ENCODE measurements at places on chromosomes 4 and X. TPM values are rescaled to one million over a fixed set of nuclear protein-coding genes. Genes with fewer than 3 reads are reported as not detected.

The CT83 gene
- total RNA-seq, result not detected

The FGFBP1 gene
- total RNA-seq, result not detected

GRCh38 chr4:56828784-56829535 is 7.5 kb upstream of the SPINK2 start:
- H3K4me3 ChIP-seq, result peak overlapping the region; percentile 20
- peaks cover 29% of the 10 kb centered on the region for H3K4me1 ChIP-seq
- H3K36me3 ChIP-seq, result no peaks in the 10 kb centered on the region

GRCh38 chrX:145393702-145394235 is 146.5 kb downstream of the SPANXN1 start:
- peaks cover 6% of the 10 kb centered on the region for H3K36me3 ChIP-seq
- H3K4me1 ChIP-seq, result no peaks in the 10 kb centered on the region
- peaks cover 23% of the 10 kb centered on the region for H3K27me3 ChIP-seq
- DNase-seq, result no peak

- no peaks in the 10 kb centered on the region for H3K36me3 ChIP-seq
- H3K27me3 ChIP-seq, result no peaks in the 10 kb centered on the region
- peak overlapping the region; percentile 89 for H3K4me3 ChIP-seq
- peaks cover 51% of the 10 kb centered on the region for H3K4me1 ChIP-seq
- DNase-seq, result peak; percentile 52
Measured at GRCh38 chr4:143358923-143359643, 22.4 kb downstream of the GAB1 start.

DNA sequence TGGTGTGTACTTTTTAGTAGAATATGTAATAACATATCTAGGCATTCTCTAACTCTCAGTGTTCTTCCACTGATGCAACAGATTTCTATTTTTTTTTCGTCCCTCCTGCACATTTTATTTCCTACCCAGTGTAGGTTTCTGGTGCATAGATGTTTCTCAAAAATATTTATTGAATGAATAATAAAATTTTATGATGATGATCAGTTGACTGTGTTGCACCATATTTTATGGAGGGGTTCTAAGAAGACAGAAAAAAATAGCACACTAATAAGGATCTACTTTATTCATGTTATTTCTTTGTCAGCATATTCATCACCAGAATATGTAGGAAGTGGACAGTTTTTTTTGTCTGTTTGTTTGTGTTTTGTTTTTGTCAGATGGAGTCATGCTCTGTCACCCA is 2529.3 kb downstream of the ARAP2 start:
- H3K27me3 ChIP-seq, result no peaks in the 10 kb centered on the region
- DNase-seq, result no peak
- H3K4me1 ChIP-seq, result no peaks in the 10 kb centered on the region
- H3K27ac ChIP-seq, result no peak overlapping the region

DNA sequence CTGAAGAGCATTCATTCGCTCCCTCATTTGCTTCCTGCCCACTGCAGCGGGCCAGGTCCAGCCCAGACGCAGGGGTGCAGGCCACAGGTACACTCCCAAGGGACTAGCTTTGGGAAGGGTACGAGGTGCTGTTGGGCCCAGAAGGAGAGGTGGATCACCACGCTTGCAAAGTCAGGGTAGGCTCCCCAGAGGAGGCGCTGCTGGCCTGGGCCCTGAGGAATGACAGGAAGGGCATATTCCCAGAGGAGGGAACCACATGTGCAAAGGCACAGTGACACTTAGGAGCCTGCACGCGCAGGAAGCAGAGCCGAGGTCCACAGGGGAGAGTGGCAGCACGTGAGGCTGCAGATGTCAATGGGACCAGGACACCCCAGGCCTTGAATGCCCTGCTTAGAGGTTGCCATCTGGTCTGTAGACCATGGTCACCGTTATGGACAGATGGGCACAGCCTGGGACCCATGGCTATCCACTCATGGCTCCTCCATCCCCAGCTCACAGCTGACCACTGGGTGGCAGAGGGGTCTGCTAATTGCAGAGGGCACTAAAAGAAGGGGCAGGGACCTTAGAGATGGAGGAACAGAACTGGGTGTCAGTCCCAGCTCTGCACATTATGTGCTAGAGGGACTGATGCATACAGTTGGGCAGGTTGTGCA is 7.9 kb downstream of the HTRA3 start:
- no peak overlapping the region for H3K4me3 ChIP-seq
- no peaks in the 10 kb centered on the region for H3K36me3 ChIP-seq
- no peak overlapping the region for H3K27ac ChIP-seq

- H3K4me3 ChIP-seq, result peak overlapping the region; percentile 51
- H3K27me3 ChIP-seq, result no peaks in the 10 kb centered on the region
- no peaks in the 10 kb centered on the region for H3K36me3 ChIP-seq
- H3K4me1 ChIP-seq, result peaks cover 44% of the 10 kb centered on the region
- DNase-seq, result peak; percentile 55
- H3K27ac ChIP-seq, result peak overlapping the region; percentile 63
Measured at GRCh38 chrX:9644335-9644734, 121.3 kb downstream of the GPR143 start.

- peak overlapping the region; percentile 55 for H3K27ac ChIP-seq
- peaks cover 44% of the 10 kb centered on the region for H3K4me1 ChIP-seq
- peak overlapping the region; percentile 40 for H3K4me3 ChIP-seq
Measured at GRCh38 chr4:123477711-123478209, 81.2 kb downstream of the SPRY1 start.

GRCh38 chrX:131845201-131845600 is 177.9 kb upstream of the STK26 start:
- no peaks in the 10 kb centered on the region for H3K36me3 ChIP-seq
- peaks cover 9% of the 10 kb centered on the region for H3K4me1 ChIP-seq
- DNase-seq, result no peak
- peaks cover 47% of the 10 kb centered on the region for H3K27me3 ChIP-seq
- H3K27ac ChIP-seq, result no peak overlapping the region
- no peak overlapping the region for H3K4me3 ChIP-seq

GRCh38 chr4:169940460-169940859 is 85.7 kb downstream of the MFAP3L start:
- DNase-seq, result no peak
- H3K36me3 ChIP-seq, result no peaks in the 10 kb centered on the region
- H3K27ac ChIP-seq, result no peak overlapping the region

DNA sequence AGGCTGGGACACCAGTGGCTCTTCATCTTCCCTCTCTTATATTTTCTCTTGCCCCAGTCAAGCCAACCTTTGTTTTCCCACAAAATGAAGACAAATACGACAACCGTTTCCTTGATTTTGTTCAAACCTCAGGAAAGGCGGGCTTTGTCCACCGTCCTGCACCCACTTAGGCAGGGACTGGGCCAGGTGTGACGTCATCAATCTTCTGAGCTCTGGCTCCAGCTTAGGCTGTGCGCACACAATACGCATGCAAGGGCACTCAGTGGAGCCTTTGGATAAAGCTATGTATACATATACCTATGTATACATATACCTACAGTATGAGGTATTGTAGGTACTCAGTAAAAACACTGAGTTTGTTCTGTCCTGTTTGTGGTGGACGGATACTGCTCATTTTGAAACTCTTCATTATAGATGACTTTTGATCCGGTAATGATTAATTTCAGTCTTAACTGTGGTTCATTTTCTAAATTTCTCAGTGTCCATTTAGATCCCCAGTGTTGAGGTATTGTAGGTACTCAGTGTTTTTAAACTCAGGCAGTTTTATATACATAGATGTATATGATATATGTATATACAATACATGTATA is 194.9 kb downstream of the MGST2 start:
- H3K27me3 ChIP-seq, result peaks cover 47% of the 10 kb centered on the region
- H3K27ac ChIP-seq, result no peak overlapping the region
- H3K4me1 ChIP-seq, result peaks cover 46% of the 10 kb centered on the region

The PNPLA4 gene
- total RNA-seq, result 28.2 TPM

The BTC gene
- total RNA-seq, result not detected

DNA sequence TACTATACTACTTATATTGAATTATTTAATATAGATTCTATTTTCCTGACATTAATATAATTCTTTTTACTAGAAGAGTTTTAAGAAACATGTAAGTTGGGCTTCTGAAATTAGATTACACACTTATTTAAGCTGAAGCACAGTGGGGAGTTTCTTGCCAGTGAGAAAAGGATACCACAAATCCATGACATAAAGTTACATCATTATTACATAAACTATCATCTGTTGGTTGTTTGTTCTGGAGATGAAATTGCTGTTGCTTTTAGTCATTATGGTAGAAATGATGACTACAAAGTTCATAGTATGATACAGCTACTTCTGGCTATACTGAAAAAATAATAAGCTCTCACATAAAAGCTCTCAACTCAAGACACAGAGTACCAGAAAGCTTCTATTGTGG is 880.4 kb downstream of the PCDH18 start:
- H3K27me3 ChIP-seq, result no peaks in the 10 kb centered on the region
- H3K4me3 ChIP-seq, result no peak overlapping the region
- H3K4me1 ChIP-seq, result no peaks in the 10 kb centered on the region
- no peak overlapping the region for H3K27ac ChIP-seq

DNA sequence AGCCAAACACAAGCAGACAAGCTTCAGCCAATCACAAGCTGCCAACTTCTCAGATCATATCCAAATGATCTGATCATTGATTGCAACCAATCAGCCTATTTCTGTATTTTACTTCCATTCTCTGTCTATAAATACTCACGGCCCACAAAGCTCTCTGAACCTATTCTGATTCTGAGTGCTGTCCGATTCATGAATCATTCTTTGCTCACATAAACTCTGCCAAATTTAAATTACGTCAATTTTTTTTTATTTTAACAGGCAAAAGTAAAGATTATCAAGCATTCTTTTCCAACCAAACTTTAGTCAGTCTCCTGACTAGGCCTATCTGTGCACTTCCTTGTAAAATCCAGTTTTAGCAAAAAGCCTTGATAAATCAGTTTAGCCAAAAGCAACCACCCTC is 1.8 kb upstream of the TCEANC start:
- peak overlapping the region; percentile 57 for H3K27ac ChIP-seq
- DNase-seq, result no peak
- H3K36me3 ChIP-seq, result peaks cover 4% of the 10 kb centered on the region
- H3K4me1 ChIP-seq, result peaks cover 34% of the 10 kb centered on the region
- H3K4me3 ChIP-seq, result peak overlapping the region; percentile 26

GRCh38 chr4:187070158-187070557 is 346.5 kb upstream of the FAT1 start:
- DNase-seq, result no peak
- H3K27ac ChIP-seq, result no peak overlapping the region
- no peak overlapping the region for H3K4me3 ChIP-seq
- no peaks in the 10 kb centered on the region for H3K27me3 ChIP-seq
- no peaks in the 10 kb centered on the region for H3K36me3 ChIP-seq

GRCh38 chr4:27684610-27685011 is 824.0 kb downstream of the STIM2 start:
- DNase-seq, result peak; percentile 6
- no peak overlapping the region for H3K27ac ChIP-seq
- H3K27me3 ChIP-seq, result no peaks in the 10 kb centered on the region

The CT47B1 gene
- not detected for total RNA-seq

The MAGEA3 gene
- not detected for total RNA-seq

DNA sequence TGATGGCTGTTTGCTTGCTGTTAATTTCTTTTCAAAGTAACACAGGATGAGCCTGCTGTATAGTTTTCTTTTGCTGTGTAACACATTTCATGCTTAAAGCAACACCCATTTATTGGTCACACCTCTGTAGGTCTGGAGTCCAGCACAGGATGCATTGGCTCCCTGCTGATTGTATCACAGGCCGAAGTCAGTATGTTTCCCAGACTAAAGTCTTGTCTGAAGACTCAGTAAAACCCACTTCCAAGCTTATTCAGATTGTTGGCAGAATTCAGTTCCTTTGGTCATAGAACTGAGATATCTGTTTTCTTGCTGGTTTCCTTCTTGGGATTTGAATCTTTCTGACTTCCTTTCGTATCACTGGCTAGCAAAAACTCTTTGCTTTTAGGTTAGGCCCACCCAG is 54.3 kb downstream of the LRP2BP start:
- H3K27ac ChIP-seq, result no peak overlapping the region
- peaks cover 6% of the 10 kb centered on the region for H3K36me3 ChIP-seq
- no peak overlapping the region for H3K4me3 ChIP-seq
- no peaks in the 10 kb centered on the region for H3K27me3 ChIP-seq

GRCh38 chr4:1988327-1988724 is 20.4 kb downstream of the NELFA start:
- H3K36me3 ChIP-seq, result no peaks in the 10 kb centered on the region
- no peak overlapping the region for H3K27ac ChIP-seq
- H3K4me3 ChIP-seq, result no peak overlapping the region
- H3K27me3 ChIP-seq, result no peaks in the 10 kb centered on the region
- no peaks in the 10 kb centered on the region for H3K4me1 ChIP-seq

DNA sequence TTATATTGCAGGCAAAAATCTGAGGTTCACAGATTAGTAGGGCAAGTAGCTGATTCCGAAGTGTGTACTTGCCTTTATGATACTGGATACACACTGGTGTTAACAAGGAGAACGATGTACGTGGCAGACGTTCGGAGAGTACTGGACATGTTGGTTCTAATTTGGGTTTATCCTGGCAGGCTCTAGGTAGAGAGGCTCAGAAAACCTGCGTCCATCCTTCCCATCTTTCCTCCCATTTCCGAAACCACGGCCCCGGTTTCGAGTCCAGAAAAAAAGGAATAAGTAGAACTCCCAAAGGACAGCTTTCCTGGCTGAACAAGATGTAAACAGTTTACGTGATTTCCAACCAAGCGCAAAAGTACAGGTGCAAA is 351 bp upstream of the SLC30A9 start:
- H3K27me3 ChIP-seq, result no peaks in the 10 kb centered on the region
- no peak for DNase-seq
- H3K27ac ChIP-seq, result peak overlapping the region; percentile 97
- peaks cover 2% of the 10 kb centered on the region for H3K36me3 ChIP-seq
- peaks cover 18% of the 10 kb centered on the region for H3K4me1 ChIP-seq

The FAM241A gene
- 5.0 TPM for total RNA-seq

DNA sequence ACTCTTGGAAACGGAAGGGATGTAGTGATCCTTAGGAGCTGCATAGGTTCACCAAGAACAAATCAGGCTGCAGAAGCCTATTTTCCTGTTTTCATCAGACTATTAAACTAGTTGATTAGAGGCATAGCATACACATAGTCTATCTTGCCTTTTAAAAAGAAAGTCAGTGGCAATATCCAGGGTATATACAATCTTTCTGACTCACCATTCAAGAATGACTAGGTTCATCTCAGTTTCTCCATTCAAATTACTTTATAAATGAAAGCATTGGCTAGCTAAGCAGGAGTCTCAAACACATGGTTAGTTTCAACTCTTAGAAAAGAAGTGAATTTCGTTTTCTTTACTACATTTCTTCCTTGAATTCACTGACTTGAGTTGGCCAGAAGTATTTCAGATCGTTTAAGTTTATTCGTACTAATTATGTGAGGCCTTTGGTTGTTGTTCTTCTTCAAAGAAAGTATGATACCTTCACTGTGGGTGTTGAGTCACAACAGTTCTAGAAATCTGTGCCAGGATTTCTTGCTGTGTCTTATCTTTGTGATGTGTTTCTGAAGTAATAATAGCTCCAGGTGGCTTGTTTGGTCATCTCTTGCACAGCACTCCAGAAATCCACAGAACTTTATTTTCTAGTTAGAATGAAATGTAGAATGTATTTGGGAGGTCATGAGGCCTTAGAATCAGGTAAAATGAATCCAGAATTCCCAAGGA is 88.2 kb downstream of the AWAT2 start:
- no peak overlapping the region for H3K27ac ChIP-seq
- H3K4me3 ChIP-seq, result no peak overlapping the region
- H3K27me3 ChIP-seq, result peaks cover 8% of the 10 kb centered on the region
- H3K36me3 ChIP-seq, result peaks cover 2% of the 10 kb centered on the region
